AG10803 (cell line): ENCODE measurements at places on chromosomes 2 and 18.

GRCh38 chr2:53182601-53183000, 585.0 kb upstream of the CHAC2 start:
- no peak for DNase-seq

DNA sequence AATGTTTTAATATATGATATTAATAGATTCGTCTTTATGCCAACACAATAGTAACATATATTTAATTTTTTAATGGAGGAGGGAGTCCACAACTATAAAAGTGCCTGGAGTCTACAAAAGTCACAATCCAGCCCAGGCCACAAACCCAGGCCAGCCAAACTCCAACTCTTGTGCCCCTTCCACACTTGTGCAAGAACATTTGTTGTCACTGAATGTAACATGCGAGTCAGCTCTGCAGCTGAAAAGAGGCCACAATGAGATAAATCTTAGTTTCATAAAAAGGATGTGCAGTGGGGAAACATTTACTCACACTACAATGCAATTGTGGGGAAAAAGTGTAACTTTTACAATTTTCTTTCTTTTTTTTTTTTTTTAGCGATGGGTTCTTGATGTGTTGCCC, 110.8 kb downstream of the MCFD2 start:
- DNase-seq = peak; percentile 83

DNA sequence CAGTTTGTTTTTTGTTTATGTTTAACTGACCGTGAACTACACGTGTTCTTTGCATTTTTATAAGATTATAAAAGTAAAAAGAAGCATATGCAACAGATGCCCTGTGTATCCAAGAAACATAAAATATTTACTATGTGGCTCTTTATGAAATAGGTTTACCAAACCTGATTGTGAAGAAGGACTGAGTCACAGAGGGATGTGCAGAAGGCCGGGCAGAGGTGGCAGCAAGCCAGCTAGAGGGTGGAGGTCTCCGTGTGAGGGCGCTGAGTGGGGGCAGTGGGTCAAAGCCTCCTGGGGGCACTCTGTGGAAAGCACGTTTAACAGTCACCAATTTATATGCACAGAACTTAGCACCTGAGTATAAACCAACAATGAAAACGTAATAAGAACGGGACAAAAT, 97.2 kb downstream of the TMEM18 start:
- DNase-seq = no peak

DNA sequence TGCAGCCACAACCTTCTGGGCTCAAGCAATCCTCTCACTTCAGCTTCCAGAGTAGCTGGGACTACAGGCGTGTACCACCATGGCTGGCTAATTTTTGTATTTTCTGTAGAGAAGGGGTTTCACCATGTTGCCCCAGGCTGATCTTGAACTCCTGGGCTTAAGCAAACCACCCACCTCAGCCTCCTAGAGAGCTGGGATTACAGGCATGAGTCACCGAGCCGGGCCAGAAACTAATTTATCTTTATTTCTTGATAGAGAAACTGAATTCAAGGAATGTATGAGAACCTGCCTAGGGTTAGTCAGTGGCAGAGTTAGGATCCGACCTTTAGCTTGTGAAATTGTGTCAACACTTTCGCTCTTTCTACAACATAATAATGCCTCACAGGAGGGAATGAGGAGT, 19.3 kb upstream of the ITGAV start:
- peak; percentile 34 for DNase-seq

GRCh38 chr2:83587309-83587708, 871.8 kb downstream of the SUCLG1 start:
- DNase-seq = no peak

- DNase-seq = no peak
Observed at GRCh38 chr18:34871435-34871834, 161.3 kb downstream of the DTNA start.

- no peak for DNase-seq
Observed at GRCh38 chr2:162524192-162524591, 180.3 kb downstream of the GCA start.

- DNase-seq = no peak
Observed at GRCh38 chr18:31891566-31891965, 51.4 kb downstream of the TRAPPC8 start.

- DNase-seq = peak; percentile 22
Observed at GRCh38 chr2:233353769-233354499, at the start of gene DGKD. DGKD (plus strand) TSS chr2:233354494; CDS start chr2:233354519, 25 bp downstream.

GRCh38 chr18:42182728-42183700, 228.0 kb downstream of the PIK3C3 start:
- peak; percentile 54 for DNase-seq

GRCh38 chr2:174682007-174682577, 82.2 kb downstream of the CHRNA1 start:
- peak; percentile 49 for DNase-seq

- DNase-seq = no peak
Observed at GRCh38 chr18:73793386-73793785, 354.2 kb downstream of the FBXO15 start.
